Natural killer cell treated with Interleukin-12 subunit alpha and Interleukin-12 subunit beta and Interleukin-15 and Interleukin-18, amount 100 ng/mL, for 72 hours (primary cell): ENCODE measurements at places on chromosomes 1 and 21. TPM values are rescaled to one million over a fixed set of nuclear protein-coding genes. Genes with fewer than 3 reads are reported as not detected.

DNA sequence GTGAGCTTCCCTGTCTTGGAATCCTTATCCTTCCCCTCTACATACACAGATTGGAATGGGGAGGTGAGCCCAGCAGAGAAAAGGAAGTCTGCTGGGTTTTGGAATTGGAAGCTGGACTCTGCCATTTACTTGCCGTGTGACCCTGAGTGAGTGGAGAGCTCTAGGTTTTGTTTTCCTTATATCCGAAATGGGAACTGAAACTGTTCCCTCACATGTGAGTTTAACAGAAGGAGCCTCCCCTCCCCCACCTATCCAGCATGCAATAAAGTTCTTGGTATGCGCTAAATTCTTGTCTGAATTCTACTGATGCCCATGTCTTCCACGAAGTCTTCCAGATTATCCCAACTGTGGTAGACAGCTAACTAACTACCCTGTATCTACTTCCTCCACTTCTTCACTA, 58.7 kb downstream of the NENF start:
- DNase-seq: no peak

DNA sequence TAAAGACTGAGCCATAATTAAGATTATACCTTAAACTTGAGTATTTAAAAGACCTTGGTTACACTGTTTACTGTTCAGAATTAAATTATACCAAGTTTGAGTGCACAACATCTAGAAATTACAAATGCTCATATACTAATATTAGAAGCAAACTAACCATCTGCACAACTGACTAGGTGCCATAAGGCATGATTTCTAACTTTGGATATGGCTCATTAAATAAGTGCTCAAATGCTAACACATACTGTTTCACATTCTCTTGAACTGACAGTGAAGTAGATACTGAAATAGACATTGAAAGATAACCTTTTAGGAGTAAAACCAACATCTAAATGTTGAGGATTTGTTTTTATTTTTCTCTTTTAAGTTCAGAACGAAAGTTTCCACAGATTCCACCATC, 74.1 kb downstream of the PRKAA2 start:
- DNase-seq: no peak

DNA sequence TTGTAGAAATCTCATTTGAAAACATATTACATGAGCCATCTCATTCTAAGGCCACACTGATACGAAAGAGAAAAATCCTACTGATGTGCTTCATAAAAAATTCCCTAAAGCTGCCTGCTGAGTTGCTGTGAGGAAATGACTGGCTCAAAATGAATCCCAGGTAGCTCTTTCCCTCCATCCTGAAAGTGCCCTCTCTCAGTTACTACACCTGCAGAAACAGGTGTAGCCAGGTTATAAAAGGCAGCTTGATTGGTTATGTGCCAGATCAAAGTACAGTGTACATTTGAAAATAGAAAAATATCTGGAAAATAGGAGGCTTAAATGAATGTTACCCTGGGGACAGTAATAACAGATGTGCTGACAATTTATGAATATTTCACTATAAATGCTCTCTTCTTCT, 833.4 kb upstream of the ADGRL4 start:
- no peak for DNase-seq

The OR6F1 gene
- not detected for total RNA-seq

- no peak for DNase-seq
Observed at GRCh38 chr1:163038928-163039706, 30.0 kb upstream of the RGS4 start.

DNA sequence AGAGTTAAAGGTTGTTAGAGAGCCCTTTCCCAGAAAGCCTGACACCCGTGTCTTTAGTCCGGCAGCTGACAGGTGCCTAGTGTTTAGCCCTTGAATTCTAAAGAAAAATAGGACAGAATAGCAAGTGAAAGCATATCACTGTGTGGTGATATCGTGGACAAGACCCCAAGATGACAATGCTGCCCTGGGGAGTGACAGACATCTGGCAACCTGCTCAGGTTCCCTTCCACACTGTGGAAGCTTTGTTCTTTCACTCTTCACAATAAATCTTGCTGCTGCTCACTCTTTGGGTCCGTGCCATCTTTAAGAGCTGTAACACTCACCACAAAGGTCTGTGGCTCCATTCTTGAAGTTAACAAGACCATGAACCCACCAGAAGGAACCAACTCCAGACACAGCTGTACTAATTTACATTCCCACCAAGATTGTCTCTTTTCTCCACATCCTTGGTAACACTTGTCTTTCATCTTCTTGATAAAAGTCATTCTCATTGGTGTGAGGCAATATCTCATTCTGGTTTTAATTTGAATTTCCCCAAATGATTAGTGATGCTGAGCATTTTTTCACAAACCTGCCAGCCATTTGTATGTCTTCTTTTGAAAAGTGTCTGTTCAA, 107.6 kb upstream of the SGIP1 start:
- DNase-seq: no peak

DNA sequence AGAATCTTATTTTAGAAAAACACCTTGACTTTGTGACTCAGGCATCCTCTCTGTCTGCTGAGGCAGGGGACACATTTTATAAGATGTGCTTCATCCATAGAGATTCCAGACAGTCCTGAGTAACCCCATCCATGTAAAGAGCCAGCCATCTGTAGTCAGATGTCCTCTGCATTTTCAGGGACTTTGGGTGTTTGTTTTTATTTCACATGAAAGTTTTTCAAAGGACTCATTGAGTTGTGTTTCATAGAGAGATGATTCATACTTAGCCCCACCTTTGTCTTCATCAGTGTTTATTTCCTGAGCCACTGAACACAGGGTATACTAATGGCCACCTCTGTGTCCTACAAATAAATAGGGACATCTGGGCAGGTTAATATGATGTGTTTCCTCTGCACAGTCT, 280.4 kb downstream of the CACNA1E start:
- DNase-seq: no peak

DNA sequence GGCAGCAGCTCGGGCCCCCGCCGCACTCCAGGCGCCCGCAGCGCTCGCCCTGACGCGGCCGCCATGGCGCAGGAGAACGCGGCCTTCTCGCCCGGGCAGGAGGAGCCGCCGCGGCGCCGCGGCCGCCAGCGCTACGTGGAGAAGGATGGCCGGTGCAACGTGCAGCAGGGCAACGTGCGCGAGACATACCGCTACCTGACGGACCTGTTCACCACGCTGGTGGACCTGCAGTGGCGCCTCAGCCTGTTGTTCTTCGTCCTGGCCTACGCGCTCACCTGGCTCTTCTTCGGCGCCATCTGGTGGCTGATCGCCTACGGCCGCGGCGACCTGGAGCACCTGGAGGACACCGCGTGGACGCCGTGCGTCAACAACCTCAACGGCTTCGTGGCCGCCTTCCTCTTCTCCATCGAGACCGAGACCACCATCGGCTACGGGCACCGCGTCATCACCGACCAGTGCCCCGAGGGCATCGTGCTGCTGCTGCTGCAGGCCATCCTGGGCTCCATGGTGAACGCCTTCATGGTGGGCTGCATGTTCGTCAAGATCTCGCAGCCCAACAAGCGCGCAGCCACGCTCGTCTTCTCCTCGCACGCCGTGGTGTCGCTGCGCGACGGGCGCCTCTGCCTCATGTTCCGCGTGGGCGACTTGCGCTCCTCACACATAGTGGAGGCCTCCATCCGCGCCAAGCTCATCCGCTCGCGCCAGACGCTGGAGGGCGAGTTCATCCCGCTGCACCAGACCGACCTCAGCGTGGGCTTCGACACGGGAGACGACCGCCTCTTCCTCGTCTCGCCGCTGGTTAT, 2.8 kb downstream of the KCNJ9 start:
- DNase-seq: no peak

DNA sequence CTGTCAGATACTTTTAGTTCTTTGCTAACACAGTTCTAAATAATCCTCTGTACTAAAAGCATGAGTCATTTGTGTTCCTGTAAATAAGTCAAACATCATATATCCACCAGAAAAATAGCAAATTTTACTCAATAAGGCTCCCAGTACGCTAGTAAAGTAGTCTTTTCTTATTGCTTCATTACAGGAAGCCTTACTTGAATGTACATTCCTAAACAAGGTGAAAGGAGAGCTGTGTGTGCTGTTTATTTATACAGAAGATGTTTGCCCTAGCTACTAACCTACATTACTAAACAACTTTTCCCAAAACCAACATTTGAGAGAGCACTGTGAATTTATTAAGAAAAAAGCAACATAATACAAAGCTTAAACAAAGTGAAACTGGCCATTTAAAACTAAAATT, 52.0 kb downstream of the ZNHIT6 start:
- DNase-seq: no peak
